Endothelial cell of umbilical vein (primary cell): ENCODE measurements at places on chromosomes 3 and 15. TPM values are rescaled to one million over a fixed set of nuclear protein-coding genes. Genes with fewer than 3 reads are reported as not detected.

Gene GOLGA8H
- polyA plus RNA-seq, result 0.29 and 0.39 TPM in 2 replicates

Gene LRRC58
- 2.7 and 3.7 TPM in 2 replicates for polyA plus RNA-seq

Gene TMEM44
- polyA plus RNA-seq, result 88.8 and 93.8 TPM in 2 replicates

Gene POPDC2
- 0.57 and 1.3 TPM in 2 replicates for polyA plus RNA-seq

Gene TNFAIP8L3
- polyA plus RNA-seq, result 7.6 and 8.8 TPM in 2 replicates

Gene MORC1
- not detected in 2 replicates for polyA plus RNA-seq

Gene PLA1A
- 0.07 and 0.14 TPM in 2 replicates for polyA plus RNA-seq

Gene CCDC54
- polyA plus RNA-seq, result not detected in 2 replicates

Gene SGO1
- polyA plus RNA-seq, result 2.0 and 3.0 TPM in 2 replicates

Gene CRYBG3
- 2.4 and 2.8 TPM in 2 replicates for polyA plus RNA-seq

Gene REC114
- polyA plus RNA-seq, result not detected in 2 replicates

Gene TMEM40
- not detected in 2 replicates for polyA plus RNA-seq

Gene SLC41A3
- polyA plus RNA-seq, result 118 and 129 TPM in 2 replicates

Gene P2RY14
- not detected in 2 replicates for polyA plus RNA-seq

Gene CCR4
- polyA plus RNA-seq, result not detected in 2 replicates

Gene LRRC49
- 3.0 and 3.7 TPM in 2 replicates for polyA plus RNA-seq
